Amygdala (tissue), 56 donors: ENCODE measurements at places on chromosomes 5 and 9.

DNA sequence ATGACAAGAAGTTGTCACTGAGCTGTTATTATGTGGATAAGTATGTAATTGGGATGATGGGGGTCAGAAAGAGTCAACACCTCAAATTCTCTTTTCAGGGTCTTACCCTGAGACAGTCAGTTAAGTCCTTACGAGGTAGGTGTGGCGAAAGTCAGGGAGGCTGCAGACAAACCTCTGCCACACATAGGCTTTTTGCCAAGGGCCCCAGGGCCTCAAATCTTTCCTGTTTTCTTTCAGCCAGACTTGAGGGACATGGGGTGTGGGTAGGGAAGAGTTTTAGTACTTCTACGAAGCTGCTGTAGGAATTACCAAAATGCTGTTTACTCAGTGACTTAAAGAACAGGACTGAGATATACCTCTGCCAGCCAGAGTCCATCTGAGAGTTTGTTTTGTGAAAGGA, 13.8 kb downstream of the OR2S2 start:
- DNase-seq: no peak

- peak; percentile 10 for DNase-seq
Measured at GRCh38 chr9:129776938-129777768, 24.3 kb upstream of the PTGES start.

- DNase-seq: no peak
Measured at GRCh38 chr5:98839469-98840383, 66.3 kb downstream of the RGMB start.

GRCh38 chr9:33161589-33162132, 5.5 kb downstream of the B4GALT1 start:
- DNase-seq: no peak

GRCh38 chr9:128494108-128494745, 10.3 kb upstream of the GLE1 start:
- no peak for DNase-seq

DNA sequence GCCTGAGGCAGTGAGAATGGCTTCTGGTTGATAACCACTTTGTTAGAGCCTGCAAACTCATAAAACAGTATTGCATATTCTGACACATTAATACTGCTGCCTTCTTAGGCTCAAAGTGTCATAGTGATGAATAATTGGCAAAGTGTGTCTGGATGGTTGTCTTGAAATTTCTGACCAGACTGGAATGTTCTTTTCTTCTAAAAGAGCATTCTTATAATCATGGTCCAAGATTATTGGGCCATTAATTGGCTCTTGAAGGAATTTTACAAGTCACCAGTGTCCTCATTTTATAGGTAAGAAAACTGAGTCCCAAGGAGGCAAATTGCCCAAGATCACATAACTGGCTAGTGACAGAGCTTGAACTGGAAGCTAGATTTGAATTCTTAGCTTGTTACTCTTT, 111.7 kb downstream of the PCSK1 start:
- no peak for DNase-seq

DNA sequence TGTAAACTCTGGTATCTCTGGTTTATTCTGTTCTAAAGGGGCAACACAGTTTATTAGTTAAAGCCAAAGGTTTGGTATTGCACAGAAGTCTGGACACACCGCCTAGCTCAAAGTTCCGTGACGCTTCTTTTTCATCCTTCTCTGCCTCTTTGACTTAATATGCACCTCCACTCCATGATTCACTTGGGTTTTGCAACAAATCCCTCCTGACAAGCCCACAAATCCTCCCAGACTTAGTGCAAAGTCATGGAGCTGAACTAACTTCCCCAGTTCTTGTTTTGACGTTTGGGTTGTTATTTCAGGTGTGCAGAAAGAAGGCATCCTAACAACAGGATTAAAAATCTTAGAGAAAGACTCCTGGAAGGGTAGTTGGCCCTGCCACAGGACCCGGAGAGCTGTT, 441.6 kb upstream of the DMAC1 start:
- no peak for DNase-seq

DNA sequence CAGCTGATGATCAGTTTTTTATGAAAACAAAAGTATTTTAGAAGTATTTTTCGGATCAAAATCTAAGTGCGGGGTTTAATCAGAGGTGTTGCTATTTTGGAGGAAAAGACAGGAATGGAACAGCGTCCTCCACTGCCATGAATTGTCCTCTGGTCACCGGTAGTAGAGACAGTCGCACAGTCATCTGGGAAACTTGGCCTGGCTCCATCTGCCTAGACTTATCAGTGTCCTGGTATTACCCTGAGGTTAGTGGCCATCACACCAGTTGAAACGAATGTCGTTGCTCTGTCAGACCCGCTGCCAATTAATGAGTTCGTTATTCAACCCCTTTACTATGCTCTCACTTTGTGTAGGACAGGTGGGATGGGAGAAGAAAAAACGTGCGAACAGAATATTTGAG, 8.2 kb downstream of the TLX3 start:
- no peak for DNase-seq

DNA sequence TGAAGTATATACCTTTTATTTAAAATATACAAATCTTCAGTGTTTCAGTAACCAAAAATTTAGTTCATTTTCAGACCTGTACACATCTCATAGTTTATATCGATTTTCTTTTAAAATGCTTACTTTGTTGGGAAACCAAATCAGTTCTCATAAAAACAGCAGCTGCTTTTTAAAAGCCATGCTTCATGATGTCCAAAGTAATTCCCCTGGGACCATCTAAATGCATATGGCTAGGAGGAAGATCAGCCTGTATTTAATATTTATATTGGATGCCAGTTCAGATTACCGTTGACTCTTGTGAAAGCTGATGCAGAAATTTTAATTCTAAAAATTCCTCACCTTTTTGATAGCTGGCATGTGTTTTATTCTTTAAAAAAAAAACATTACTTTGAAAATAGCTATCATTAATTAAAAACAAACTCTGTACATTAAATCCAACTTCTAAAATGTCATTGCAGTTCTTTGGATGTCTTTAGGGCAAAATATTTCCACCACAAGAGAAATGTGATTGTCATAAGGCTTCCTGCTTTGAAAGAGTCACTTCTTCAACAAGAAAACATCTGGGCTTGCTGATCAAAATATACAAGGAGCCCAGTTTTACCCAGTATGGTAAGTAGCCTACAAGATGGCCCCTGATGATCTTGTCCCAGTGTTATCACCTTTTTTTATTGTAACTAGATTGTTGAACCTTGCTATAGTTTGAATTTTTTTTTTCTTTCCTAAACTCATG, 1242.9 kb upstream of the CDH6 start:
- no peak for DNase-seq

- no peak for DNase-seq
Measured at GRCh38 chr9:136225748-136226679, 19.6 kb downstream of the QSOX2 start.
